EL (cell line): ENCODE measurements at places on chromosomes 3 and 15.

DNA sequence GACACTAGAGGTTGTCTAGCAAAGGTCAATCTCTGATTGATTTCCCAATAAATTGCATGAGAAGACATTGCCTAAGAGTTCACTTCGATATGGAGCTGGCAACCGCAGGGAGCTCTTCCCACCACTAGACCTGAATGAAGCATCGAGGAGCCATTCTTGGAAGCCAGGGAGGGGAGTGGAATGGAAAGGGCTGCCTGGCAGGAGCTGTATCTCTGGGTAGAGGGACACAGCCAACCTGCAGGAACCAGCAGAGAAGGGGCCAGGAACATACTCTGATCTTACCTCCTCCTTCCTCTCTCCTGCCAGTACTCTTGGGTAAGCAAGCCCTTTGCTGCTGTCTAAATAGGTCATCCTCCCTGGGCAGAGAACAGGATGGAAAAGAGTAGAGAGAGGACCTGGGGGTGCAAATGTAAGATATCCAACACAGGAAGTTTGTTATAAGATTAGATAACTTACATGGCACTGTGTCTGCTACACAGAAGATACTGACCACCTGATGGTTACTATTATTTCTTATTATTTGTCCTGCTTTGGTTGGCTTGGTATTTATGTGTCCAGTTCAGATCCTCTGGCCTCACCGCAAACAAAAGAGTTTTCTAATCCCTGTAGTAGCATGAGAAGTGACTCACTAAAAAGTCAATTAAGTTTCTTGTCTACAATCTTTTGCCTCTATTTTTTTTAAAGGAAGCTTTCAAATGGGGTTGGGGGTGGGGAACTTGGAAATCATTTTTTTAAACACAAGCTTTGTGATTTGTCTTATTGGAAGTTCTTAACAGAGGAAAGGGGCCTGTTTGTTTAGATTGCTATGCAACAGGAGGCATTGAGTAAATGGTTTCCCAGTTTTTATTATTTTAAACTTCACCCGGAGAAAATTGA lies 156.7 kb upstream of the TSC22D2 start:
- DNase-seq = peak; percentile 46

GRCh38 chr3:122318620-122319019 lies 6.4 kb upstream of the CSTA start:
- no peak for DNase-seq

- no peak for DNase-seq
Measured at GRCh38 chr3:35677797-35678196, 38.5 kb downstream of the ARPP21 start.

DNA sequence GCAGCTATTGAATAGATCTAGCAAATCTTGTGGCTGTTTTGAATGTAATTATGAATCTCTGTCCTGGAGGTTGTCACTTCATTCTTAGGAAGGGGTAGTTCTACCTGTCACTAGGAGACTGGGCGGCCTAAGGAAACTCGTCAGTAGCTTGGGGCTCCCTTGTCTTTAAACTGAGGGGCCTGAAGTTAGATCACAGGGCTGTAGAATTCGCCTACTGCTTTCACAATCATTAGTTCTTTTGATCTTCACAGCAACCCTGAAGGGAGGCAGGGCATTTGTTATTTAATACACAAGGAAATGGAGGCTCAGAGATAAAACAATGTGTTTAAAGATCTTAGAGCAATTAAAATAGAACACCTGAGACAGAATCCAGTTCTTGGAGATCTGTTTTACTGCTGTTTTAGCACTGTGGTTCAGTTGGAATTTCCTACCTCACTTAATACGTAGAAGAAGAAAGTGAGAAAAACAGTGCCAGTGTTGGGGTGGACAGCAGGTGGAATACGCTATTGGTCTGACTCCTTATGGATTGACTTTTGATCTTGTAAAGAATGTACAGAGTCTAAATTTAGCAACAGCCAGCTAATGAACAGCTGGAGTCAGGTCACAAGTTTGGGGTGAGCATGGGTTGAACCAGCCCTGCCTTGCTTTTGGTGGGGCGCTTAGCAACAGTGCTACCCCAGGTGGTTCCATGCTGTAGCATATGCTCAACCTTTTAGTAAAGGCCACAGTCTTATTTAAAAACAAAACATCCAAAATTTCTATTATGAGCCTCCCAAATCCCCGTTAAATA lies 71.4 kb upstream of the BHLHE40 start:
- DNase-seq = no peak

DNA sequence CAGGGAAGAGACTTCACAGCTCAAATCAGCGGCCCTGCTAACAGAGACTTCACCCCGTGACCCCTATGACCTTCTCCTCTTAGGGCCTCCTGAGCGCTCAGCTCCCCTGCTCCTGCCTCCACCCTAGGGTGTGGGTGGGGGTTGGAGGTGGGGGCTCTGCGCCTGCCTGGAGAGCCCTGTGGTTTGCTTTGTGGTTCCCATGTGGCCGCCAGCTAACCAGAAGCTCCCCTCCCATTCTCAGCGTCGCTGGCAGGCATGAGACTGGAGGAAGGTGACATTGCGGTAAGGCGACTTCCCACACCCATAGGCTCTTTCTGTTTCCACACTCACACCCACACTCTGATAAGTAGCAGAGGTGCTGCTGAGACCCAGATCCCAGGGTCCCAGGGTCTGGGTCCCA lies 27.6 kb downstream of the XYLB start:
- no peak for DNase-seq

- peak; percentile 72 for DNase-seq
Measured at GRCh38 chr3:55426486-55426885, 60.6 kb downstream of the WNT5A start.

DNA sequence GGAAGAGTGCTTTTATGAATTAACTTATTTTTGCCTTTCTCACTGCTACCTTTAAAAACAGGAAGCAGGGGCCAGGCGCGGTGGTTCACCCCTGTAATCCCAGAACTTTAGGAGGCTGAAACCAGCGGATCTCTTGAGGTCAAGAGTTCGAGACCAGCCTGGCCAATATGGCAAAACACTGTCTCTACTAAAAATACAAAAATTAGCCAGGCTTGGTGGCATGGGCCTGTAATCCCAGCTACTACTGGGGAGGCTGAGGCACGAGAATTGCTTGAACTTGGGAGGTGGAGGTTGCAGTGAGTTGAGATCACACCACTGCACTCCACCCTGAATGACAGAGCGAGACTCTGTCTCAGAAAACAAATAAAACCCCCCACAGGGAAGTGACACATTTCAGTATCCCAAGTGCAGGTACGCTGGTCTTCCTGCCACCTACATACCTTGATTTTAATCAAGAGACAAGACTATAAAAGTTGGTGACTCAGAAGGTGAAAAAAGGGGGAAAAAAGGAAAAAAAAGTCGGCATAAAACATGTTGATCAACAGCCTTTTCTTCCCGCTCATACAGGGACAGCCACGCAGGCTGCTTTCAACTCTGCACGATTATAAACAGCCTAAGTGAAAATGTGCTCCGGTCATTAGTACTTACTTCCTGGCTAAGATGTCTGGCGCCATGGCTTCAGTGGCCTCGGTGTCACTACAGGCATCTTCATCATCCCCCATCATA lies 18.8 kb downstream of the PPP1R2 start:
- no peak for DNase-seq

DNA sequence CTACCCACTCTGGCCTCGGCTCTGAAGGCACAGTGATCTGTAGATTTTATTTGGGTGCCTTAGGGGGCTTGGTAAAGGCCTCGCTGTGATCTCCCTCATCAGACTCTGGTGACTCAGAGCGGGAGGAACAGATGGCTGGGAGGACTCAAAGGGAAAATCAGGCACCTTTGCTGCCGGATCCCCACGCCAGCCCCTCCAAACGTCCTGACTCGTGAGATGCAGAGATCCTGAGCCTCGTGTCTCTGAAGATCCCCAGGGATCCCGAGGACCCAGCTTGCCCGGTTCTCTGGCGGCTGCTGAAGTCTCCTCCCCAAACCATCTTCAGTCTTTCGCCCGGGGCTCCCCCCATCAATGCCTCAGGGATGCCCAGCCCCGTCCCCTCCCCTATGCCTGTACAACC lies 32.8 kb downstream of the MUC20 start:
- no peak for DNase-seq

DNA sequence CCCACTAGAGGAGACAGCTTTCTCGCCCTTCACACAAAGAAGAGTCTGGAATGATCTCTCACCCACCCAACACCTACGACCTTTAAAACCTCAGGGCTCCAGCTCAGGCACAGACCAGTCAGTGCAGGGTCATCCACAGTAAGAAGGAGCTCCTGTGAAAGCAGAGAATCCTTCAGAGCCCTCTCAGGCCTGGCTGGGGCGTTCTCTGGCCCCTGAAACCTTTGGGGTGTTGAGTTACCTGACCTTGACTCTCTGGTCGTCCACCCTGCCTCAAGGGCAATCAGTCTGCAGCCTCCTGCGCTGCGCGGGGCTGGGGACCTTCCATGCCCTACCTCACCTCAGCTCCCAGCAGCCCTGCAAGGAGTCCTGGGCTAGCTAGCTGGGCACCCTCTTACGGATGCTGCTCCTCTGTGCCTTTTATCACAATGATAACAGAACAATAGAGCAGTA lies 106.2 kb downstream of the ADCY5 start:
- DNase-seq = no peak

DNA sequence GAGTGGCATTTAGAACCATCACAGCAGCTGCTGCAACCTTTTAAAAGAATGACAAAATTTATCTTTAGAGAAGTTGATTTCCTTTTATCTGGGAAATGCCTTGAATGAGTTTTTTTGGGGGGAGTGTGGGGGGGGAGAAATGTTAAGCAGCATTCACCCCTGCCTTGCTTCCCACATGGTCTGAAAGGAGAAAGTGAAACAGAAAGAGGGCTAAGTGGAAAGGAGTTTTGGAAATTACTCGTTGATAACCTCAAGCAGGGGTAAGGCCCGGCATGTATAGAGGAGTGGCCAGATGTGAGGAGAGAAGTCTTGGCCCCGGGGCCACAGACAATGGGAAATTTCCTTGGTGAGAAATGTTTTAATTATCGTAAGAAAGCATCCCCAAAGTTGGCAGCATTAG lies 23.5 kb downstream of the B3GALNT1 start:
- no peak for DNase-seq

GRCh38 chr15:85336880-85337279 lies 43.5 kb upstream of the AKAP13 start:
- no peak for DNase-seq

GRCh38 chr3:15450438-15451215 lies 23.2 kb downstream of the EAF1 start:
- DNase-seq = no peak

DNA sequence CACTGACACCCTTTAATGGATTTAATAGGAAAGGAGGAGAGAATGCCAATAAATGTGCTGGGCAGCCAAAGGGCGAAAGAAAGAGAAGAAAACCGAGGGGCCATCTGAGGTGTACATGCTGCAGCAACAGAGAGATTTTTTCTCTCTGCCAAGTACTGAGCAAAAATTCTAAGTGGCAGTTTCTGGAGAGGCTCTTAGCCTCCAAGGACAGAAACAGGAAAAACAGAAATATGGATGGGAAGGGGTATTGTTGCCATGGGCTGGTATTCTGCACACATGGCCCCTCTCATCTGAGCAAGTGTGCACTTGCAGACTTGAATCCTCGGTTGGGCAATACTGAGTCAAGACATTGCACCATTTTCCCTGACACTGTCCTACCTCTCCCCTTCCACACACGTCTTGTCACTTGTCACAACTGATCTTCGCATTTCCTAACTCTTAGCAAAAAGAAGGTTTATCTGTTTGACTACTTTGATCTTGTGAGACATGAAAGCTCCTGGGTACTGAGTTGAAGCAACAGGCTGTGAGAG lies 73.9 kb downstream of the PRICKLE2 start:
- no peak for DNase-seq

- DNase-seq = no peak
Measured at GRCh38 chr15:92315144-92315543, 78.5 kb upstream of the ST8SIA2 start.
